ENCODE measurements at places on chromosomes 7 and 10.

DNA sequence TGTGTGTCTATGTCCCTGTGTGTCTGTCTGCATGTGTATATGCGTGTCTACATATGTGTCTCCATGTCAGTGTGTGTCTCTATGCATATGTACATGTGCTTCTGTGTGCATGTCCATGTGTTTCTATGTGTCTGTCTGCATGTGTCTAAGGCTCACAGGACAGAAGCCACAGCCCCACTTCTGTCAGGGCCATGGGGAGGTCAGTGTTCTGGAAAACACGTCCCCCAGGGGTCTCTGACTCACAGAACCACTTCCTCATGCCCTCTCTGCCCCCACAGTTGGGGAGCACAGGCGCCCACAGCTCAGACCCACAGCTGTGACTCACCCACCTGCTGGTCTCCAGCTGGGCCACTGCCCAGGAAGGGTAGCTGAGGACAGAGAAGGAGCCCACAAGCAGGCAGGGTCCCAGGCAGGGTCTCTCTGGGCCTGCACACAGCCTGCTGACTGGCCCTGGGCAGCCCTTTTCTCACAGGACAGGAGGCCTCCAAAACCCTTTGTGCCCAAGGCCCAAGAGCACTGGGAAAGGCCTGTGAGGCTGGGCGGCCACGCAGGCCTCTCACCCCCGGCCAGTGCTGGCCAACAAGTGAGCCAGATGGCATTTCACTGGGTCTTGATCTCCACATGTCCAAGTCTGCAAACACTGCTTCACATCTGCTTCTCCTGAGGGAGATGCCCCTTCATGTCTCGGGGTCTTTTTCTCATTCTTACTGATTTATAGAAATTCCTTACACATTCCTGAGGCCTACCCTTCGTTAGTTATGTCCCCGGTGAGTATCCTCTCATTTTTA lies 102.9 kb upstream of the FAM20C start:
- no peak for DNase-seq

- DNase-seq, result no peak
Measured at GRCh38 chr7:2673934-2674333, 14.1 kb upstream of the AMZ1 start.

DNA sequence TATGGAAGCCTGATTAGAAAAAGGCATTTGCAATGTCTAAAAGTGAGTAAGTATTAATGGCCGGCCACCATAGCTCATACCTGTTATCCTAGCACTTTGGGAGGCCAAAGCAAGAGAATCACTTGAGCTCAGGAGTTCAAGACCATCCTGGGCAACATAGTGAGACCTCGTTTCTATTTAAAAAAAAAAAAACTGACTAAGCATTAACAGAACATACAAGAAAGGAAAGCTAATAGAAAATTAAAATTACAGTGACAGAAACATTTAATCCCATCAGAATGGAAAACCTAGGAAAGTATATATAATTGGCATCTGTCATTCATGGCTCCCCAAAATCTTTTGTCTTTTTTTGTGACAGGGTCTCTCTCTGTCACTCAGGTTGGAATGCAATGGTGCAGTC lies 55.9 kb downstream of the AOC1 start:
- DNase-seq, result no peak

DNA sequence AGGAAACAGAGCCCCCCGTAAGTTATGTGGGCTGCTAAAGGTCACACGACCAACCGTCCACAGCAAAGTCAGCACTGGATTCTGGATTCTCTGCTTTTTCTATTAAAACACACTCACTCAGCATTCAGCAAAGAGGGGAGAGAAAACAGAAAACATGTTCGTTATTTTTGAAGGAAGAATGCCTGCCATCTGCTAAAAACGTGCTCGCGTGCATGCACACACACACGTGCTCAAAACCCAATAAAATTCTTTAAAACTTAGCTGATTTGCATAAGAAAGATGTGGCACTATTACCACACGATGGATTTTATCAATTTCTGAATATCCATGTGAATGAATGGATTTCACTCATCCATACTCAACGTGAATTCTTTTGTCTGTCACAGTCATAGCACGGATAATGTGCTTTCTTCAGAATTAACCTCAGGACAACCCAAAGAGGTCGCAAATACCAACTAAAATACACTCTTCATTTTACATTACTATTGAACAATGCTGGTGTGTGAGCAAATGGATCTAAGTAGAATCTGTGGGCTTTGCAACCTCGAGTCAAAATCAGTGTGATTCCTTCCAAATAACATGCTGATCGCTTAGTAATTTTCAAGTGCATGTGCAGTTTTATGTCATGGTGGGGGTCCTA lies 40.8 kb downstream of the NRP1 start:
- no peak for DNase-seq

DNA sequence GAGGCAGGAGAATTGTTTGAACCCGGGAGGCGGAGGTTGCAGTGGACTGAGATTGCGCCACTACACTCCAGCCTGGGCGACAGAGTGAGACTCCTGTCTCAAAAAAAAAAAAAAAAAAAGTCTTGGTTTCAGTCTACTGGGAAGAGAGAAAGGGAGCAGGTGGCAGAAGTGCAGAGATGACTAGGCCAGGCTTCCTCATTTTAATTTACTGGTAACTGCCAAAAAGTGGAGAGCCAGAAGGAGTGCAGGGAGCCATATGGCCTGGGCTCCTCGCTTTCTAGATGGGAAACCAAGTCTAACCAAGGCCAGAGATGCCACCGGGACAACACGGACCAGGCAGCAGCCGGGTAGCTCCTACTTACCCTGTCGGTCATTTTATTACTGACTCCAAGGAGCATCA lies 12.2 kb downstream of the SEPHS1 start:
- no peak for DNase-seq

Data from stimulated activated CD4-positive, alpha-beta T cell treated with anti-CD3 and anti-CD28 coated beads, Interleukin-4, amount 100 ng/mL, for 48 hours (primary cell).